ENCODE measurements at places on chromosomes 12 and 14.

GRCh38 chr12:129619271-129619670, 284.6 kb downstream of the TMEM132D start:
- DNase-seq, result no peak

- DNase-seq, result no peak
Measured at GRCh38 chr12:42990387-42990786, 400.8 kb upstream of the PRICKLE1 start.

GRCh38 chr14:93943930-93944329, 16.8 kb downstream of the FAM181A start:
- no peak for DNase-seq

DNA sequence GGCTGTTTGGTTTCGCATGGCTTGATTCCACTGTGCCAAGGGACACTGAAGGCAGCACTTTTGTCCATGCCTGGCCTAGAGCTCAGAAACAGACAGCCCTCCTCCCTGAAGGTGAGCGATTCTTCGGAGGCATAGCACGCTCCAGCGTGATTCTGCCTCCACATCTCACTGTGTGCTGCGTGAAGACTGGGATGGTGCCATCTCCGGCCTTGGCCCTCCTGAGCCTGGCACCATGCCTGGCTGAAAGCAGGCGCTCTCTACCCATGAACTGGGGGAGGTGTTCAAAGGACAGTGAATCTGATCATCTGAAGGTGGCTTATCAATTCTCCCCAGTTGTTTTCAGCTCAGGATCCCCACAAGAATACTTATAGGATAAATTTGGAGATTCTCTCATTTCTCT, 187.4 kb downstream of the TTC7B start:
- DNase-seq, result no peak

DNA sequence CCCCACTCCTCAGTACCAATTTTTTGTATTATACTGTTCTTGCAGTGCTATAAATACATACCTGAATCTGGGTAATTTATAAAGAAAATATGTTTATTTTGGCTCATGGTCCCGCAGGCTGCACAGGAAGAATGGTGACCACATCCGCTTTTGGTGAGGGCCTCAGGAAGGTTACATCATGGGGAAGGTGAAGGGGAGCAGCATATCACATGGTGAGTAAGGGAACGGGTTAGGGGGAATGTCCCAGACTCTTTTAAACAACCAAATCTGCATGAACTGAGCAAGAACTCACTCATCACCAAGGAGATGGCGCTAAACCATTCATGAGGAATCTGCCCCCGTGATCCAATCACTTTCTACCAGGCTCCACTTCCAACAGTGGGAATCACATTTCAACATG, 40.0 kb downstream of the OSBPL8 start:
- DNase-seq, result peak; percentile 92

All from Kasumi-1 (cell line).